Activated naive CD8-positive, alpha-beta T cell treated with anti-CD3 and anti-CD28 coated beads, Interleukin-2, amount 10 ng/mL, durations not matched to agents 7 days and 5 days (primary cell): ENCODE measurements at places on chromosomes 11 and 22.

- DNase-seq: no peak
Observed at GRCh38 chr11:44750551-44751465, 24.0 kb downstream of the TSPAN18 start.

GRCh38 chr11:93133488-93134109, 64.2 kb downstream of the SLC36A4 start:
- DNase-seq: no peak

GRCh38 chr22:26937213-26937612, 279.8 kb downstream of the MIAT start:
- no peak for DNase-seq

GRCh38 chr11:72326151-72326848, 82.3 kb upstream of the PHOX2A start:
- DNase-seq: no peak

GRCh38 chr11:78982473-78982872, 407.8 kb upstream of the NARS2 start:
- DNase-seq: no peak

- peak; percentile 63 for DNase-seq
Observed at GRCh38 chr11:130315354-130315970, 745 bp upstream of the ZBTB44 start.

DNA sequence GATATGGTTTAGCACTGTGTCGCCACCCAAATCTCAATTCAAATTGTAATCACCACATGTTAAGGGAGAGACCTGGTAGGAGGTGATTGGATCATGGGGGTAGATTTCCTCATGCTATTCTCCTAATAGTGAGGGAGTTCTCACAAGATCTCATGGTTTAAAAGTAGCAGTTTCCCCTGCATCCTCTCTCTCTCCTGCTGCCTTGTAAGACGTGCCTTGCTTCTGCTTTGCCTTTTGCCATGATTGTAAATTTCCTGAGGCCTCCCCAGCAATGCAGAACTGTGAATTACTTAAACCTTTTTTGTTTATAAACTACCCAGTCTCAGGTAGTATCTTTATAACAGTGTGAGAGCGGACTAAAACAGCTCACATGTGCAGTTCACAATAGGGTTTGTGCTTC, 1668.7 kb upstream of the RAG2 start:
- no peak for DNase-seq

DNA sequence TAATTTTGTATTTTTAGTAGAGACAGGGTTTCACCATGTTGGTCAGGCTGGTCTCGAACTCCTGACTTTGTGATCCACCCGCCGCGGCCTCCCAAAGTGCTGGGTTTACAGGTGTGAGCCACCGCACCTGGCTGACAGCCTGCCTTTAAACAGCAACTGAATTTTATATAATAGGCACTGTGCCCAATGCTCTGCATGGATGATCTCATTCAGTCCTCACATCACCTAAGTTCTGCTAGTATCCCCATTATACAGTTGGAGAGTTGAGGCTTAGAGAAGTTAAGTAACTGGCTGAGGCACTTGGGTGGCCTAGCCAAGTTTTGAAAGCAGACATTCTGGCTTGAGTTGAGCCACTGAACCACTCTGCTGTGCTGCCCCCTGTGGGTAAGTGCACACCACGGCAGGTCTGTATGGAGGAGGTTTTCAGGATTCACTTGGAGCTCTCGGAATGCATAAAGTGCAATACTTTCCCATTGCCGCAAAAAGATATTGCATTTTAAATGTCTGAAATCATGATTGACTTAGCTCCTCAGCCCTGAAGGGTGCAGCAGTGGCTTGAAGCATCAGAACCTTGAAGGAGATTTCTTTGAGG, 112.4 kb downstream of the LDLRAD3 start:
- DNase-seq: no peak

DNA sequence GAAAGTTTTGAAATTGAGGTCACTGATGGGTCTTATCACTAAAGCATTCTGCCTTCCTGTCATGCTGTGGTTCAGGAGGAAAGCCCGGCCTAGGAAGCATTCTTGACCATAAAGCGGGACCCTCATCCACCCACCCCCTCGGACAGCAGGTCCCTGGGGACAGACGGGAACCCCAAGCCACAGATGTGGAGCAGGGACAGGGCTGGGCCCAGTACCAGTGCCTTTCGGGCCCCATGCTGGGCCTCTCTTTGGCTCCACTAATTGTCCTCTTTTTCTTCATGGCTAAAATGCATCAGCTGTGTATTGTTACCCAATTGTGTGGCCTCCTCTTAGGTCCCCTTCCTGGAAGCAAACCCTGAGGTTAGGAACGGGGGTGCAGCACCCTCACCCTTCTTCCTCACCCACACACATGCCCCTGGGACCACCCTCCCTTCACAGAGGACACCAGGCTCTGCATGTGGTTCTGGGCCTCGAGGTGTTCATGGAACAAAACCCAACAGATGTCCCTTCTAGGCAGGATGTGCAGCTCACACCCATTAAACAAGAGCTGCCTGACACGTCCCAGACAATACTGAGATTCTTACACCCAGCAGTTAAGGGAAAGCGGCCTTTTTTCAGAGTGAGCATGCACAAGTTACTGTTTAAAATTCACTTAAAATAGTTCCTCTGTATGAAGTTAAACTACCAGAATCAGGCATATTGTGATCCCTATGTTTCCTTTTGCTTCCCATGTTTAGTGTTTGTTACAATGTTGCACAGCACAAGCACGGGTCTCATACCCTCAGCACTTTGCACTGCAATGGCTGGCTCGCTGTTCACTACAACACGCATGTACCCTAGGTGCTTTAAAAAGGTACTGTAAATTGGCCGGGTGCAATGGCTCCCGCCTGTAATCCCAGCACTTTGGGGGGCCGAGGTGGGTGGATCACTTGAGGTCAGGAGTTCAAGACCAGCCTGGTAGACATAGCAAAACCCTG, 807.6 kb downstream of the BRD1 start:
- peak; percentile 10 for DNase-seq

GRCh38 chr22:20545681-20546521, 38.5 kb downstream of the MED15 start:
- no peak for DNase-seq

- DNase-seq: no peak
Observed at GRCh38 chr11:133525976-133526375, 6.3 kb downstream of the OPCML start.

GRCh38 chr11:111077530-111078322, 167.8 kb upstream of the POU2AF2 start:
- no peak for DNase-seq

DNA sequence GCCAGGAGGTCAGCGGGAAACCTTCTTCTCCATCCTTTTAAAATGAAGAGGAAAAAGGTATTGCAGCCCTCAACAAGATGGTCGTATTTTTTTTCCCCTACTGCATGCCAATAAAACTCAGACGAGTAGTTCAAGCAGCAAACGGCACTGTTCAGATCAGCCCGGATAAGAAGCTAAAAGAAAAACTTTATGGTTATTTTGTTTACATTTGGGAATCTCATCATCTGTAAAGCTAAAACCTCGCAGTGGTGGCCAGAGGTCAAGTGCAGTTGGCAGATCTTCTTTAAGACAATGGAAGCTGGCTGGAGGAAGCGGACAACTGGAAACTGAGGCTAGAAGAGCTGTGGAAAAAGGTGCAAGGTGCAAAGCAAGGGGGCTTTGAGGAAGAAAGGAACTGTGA, 31.0 kb upstream of the CHRM4 start:
- no peak for DNase-seq

- no peak for DNase-seq
Observed at GRCh38 chr11:71914617-71915189, 13.7 kb downstream of the XNDC1N start.
